ENCODE measurements at places on chromosomes 7 and 10. TPM values are rescaled to one million over a fixed set of nuclear protein-coding genes. Genes with fewer than 3 reads are reported as not detected.

DNA sequence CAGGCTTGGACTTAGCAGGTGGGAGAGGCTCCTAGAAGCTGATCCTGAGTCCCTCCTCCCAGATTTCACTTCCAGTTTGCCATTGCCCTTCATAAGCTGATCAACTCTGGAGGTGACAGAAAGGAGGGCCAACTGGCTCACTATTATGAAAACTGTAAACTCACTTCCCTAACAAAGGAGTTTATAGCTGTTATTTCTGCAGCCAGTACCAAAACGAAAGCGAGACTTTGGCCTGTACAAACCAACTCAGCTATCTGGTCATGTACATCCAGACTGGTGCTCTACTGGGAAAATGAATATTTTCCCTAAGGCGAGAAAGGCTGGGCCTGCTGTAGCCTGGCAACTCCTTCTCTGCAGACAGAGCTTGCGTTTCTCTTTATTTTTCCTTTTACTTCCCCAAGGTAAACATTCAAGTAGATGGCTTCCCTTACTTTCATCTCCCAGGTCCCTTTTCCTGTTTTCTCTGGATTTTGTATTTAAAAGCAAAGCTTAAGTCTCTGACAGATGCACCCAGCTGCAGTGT is 54.7 kb downstream of the GALNT17 start:
- DNase-seq: no peak

GRCh38 chr10:33817605-33818004 is 483.1 kb upstream of the NRP1 start:
- DNase-seq: no peak

- DNase-seq: no peak
Observed at GRCh38 chr10:60662917-60663614, 115.2 kb upstream of the CDK1 start.

Gene CUX1
- total RNA-seq: 46.9 TPM

Gene LHPP
- 27.7 TPM for total RNA-seq

Gene NPSR1
- total RNA-seq: not detected

Gene SUN3
- not detected for total RNA-seq

Gene CLDN12
- 13.0 TPM for total RNA-seq

DNA sequence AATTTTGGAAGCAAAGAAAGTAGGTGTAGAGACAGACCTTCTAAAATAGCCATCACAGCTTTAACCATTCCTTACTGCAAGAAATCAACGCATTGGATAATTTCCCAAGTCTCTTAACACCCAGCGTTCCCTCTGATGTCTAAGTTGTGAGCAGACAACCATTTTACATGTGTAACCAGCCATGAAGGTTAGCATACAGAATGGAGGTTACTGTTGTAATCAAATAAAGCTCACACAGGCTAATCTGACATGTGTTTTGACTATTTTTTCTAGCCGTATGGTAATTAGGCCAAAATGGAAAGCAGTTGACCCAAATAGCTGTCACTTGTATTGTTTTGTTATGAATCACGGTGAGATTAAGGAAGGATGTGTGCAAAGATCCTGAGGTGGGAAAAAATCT is 336.4 kb downstream of the RNLS start:
- DNase-seq: no peak

Gene CCL24
- total RNA-seq: not detected

All from esophagus squamous epithelium (tissue), 5 donors.